ENCODE measurements at places on chromosomes 7 and 10.
A peak's percentile ranks its signal among the peaks of the same experiment; 100 is the strongest.

DNA sequence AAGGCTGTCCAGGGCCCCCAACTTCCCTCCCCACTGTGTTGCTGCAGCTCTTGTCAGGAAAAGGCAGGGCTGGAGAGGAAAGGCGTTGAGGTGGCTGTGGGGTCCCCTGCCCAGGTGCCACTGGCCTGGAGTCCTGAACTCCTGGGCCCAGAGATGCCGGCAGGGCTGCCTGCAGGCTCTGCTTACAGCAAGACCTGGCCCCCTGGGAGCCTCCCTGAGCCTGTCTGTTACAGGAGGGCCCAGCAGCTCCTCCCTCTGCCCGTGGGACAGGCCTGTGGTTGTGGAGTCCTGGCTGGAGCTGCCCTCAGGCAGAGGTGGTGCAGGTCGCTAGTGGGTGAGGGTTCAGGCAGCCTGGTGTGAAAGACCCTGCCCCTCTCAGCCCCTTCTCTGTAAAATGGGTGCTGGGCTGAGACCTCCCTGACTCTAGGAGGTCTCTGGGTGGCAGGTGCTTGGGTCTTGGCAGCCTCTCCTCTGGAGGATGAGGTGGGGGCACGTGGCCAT is 9.9 kb downstream of the ANTXRL start:
- DNase-seq: no peak

GRCh38 chr7:155412416-155413253 is 45.3 kb upstream of the EN2 start:
- peak; percentile 62 for DNase-seq

GRCh38 chr10:89815049-89815853 is 113.9 kb downstream of the KIF20B start:
- DNase-seq: no peak

- DNase-seq: no peak
Measured at GRCh38 chr7:146375170-146375569, 258.6 kb downstream of the CNTNAP2 start.

DNA sequence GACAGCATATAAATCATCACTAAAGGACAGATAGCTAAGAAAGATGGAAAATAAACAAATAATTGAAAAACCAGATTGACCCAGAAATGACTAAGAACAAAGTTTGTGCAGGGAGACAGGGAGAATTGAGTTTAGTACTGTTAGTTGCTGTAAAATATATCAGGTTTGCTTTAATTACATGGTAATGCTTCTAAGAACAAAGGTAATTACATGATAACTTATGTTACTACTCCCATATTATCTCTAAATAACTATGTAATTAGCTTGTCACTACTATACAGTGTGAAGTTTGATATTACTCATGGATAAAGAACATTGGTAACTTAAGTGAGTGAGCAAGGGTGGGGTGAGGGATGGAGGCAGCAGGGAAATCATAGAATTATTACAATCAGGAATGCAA is 135.2 kb upstream of the KAT6B start:
- DNase-seq: no peak

GRCh38 chr10:46084321-46085165 is 38.5 kb upstream of the MSMB start:
- DNase-seq: no peak

DNA sequence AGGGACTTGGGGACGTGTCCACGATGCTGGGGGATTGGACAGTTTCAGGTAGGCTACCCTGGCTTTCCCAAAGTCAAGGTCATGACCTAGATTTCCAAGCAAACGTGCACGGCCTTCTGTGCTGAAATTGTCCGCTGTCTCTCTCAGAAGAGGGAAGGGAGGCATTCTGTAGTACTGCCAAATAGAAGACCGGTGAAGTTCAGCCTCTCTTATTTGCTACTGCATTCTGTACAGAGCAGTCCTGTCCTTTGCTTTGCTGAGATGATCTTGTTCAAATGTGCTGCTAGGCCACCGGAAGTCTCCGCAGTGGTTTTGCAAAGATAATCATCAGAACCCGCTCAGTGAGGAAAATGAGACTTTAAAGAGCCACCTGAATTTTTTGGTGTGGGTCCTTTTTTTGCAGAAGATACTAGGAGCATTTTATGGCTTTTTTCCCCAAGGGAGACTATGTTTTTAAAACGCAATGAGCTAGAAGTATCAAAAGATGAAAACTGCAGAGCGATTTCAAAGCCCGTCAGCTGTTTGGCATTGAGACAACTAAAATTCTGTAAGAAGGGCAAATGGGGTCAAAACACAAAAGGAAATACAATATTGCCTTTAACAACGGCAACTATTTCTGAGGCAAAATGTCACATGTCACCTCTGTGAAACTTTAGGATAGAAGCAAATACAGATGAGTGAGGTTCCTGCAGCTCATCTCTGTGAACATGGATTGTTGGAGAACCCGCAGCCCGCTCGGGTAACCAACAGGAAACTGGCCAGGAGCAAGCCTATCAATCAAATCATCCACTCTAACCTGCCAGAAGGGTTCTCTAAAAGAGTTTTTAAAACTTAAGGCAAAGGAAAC is 1.3 kb upstream of the NMT2 start:
- no peak for DNase-seq

DNA sequence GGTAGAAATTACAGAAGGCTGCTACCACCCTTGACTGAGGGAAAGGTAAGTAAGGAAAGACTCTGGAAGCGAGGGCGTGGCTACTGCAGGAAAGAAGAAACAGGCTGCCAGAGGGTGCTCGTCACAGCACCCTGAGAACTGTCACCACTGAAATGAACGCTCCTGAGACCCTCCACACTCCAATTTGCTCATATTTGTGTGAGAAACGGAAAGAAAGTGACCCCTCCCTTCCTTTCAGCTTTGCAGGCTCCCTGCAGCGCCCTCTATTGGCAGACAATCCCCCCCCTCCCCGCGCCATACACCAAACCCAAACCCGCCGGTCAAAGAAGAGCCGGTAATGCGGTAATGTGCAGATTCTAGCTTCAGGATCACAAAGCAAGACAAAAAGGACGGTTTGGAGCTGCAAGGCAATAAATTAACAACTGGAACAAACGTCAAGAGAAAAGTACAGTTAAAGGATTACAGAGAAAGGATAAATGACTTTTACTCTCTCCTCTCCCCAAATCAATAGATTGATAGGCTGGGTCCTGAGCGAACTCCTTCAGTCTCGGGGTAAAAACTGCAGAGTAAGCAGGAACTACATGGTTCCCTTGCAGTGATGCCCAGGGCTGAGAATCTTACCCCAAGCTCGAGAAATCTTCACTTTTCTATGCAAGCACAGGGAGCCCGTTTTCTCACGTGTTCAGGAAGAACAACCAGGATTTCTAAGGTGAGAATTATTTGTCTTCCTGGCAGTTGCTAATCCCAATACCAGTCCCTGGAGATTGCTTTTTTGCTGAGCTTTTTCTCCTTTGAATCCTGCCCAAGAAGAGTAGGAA is 47.6 kb downstream of the STEAP1B start:
- DNase-seq: peak; percentile 60

- no peak for DNase-seq
Measured at GRCh38 chr10:100970914-100971811, 1.9 kb downstream of the SEMA4G start.

- DNase-seq: no peak
Measured at GRCh38 chr10:114674346-114674745, 16.3 kb upstream of the ABLIM1 start.

- no peak for DNase-seq
Measured at GRCh38 chr7:142697270-142697669, 52.0 kb upstream of the PRSS1 start.

DNA sequence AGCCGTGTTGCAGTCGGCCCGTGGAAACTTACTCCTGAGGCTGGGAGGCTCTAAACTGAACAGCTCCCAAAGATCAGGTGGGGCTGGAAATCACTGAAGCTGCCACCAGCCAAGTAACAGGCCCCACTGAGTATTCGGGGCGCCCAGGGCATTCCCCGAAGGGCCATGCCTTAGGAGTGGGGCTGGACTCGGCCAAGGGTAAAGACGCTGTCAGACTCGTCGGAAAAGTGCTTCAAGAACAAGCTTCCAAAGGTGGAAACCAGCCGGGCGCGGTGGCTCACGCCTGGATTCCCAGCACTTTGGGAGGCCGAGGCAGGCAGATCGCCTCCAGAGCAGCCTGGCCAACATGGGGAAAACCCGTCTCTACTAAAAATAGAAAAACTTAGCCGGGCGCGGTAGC is 102.8 kb downstream of the GALNT11 start:
- DNase-seq: no peak

GRCh38 chr10:103660364-103661197 is 167.1 kb downstream of the NEURL1 start:
- no peak for DNase-seq

DNA sequence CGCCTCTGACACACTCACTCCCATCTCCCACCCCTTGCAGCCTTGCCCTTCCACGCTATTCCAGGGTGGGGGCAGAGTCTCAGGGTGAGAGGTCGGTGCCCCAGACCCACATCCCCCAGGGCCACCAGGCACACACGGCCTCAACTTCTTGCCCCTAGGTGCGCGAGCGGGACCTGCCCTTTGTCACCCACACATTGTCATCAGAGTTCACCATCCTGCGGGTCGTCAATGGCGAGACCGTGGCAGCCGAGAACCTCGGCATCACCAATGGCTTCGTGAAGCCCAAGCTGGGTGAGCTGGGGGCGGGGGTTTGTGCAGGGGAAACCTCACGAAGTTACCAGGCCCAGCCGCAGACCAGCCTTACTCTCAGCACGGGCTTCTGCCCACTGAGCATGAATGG is 53.3 kb downstream of the CASTOR2 start:
- DNase-seq: no peak

- DNase-seq: no peak
Measured at GRCh38 chr7:5695727-5696345, 85.6 kb downstream of the RNF216 start.

DNA sequence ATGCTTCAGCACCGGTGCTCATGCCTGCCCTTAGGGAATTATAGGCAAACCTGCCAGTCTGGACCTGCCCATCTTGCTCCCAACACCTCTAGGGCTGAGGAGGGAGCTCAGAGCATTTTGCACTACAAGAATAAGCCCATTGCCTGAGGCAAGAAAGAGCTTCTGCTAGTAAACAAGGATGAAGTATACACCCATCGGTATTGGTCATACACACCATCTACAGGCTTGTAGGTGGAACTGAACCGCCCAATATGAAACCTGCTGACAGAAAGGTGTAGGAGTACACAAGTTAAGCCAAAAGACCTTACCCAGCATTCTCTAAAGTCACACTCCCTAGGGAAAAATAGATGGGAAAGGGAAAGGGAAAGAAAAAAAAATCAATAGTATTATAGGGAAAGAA is 957.0 kb upstream of the LRRTM3 start:
- no peak for DNase-seq

GRCh38 chr10:66927251-66927935 is 1.6 kb downstream of the LRRTM3 start:
- DNase-seq: no peak

DNA sequence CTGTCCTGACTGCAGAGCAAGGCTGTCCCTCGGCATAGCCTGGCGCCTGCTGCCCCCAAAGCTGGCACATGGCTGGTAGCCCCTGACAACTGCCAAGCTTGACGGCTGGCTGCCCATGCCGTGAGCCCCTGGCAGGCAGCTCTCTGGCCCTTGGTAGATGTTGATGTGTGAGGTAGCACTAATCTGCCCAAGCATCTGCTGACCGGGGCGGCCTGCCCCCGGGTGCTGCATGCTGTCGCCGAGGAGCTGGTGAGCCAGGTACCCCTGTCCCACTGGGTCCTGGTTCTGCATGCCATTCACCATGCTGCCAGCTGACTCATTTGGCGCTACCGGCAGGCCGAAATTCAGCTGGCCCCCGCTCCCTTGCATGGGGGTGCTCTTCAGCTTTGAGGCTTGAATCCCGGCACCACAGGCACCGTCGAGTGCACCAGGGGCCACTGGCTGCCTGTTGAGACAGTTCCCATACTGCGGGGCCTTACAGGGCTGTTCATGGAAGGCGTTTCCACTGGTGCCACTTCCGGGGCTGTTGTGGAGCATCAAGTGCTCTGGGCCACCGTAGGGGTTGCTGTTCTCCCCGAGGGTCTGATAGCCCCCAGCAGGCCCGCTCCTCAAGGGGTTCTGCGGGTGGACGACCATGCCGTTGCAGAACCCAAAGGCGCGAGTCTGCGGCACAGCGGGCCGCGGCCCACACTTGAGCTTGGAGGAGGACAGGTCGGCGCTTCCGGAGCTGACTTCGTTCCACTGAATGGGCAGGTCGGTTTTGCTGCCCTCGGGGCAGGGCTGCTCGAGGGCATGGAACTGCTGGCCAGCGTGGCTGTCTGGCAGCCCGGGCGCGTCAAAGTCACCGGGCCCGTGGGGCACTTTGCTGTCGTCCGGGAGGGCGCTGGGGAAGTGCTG is 262.2 kb upstream of the INHBA start:
- no peak for DNase-seq

DNA sequence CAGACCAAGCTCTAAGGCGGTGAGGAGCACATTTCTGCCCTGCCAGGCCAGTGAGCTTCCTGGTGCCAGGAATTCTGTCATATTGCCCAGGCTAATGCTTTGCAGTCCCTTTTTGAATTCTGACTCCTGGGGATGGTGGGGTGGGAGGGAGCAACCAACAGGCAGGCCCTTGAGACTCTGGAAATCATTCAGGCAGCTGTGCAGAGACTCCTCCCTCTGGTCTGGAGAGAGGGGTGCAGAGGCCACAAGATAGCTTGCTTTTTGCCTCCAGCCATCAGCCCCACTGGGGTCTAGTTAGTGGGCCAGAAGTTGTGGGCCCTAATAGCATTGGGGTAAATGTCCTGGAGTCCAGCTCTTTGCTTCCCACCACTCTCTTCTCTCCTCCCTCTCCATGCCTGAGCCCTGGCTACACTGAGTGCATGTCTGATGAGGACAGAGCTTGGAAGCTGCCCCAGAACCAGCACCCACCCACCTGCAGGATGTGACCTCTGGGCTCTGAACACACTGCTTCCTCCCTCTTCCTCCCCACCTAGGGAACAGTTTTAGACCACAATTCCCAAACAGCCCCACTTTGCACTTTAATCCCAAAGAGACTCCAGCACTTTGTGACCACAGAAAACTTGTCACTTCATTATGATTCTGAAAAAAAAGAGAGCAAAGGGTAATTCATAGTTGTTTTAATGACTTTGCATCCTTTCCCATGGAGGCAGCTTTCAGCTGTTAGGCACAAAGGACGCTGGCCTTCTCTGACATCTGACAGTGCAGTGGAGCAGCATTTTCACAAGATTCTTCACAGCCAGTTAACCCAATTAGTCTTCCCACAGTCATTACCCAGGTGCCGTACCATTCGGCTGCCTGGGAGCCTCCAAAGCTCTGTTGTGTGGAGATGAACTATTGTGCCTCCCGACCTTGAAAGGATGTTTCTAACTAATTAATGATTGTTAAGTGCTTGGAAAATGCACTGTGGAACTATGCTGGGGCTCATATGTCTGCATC is 262.5 kb downstream of the TRIL start:
- no peak for DNase-seq

DNA sequence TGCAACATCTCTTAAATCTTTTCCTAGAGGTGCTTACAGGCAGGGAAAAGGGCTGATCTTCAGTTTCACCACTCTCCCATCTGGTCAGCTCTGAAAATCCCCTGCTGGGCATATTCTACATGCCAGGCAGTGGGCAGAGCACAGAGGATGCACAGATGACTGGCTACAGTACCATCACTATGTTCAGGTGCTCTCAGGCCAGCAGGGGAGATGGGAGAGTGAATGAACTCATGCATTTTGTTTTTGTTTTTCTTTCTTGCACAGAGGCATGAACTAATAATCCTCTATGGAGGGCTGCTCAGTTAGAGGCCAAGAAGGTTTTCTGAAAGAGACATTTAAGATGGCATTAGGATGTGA is 19.3 kb downstream of the ELMO1 start:
- no peak for DNase-seq

Measured in substantia nigra (tissue), 51 donors.